ENCODE measurements at places on chromosomes 11 and 22.

DNA sequence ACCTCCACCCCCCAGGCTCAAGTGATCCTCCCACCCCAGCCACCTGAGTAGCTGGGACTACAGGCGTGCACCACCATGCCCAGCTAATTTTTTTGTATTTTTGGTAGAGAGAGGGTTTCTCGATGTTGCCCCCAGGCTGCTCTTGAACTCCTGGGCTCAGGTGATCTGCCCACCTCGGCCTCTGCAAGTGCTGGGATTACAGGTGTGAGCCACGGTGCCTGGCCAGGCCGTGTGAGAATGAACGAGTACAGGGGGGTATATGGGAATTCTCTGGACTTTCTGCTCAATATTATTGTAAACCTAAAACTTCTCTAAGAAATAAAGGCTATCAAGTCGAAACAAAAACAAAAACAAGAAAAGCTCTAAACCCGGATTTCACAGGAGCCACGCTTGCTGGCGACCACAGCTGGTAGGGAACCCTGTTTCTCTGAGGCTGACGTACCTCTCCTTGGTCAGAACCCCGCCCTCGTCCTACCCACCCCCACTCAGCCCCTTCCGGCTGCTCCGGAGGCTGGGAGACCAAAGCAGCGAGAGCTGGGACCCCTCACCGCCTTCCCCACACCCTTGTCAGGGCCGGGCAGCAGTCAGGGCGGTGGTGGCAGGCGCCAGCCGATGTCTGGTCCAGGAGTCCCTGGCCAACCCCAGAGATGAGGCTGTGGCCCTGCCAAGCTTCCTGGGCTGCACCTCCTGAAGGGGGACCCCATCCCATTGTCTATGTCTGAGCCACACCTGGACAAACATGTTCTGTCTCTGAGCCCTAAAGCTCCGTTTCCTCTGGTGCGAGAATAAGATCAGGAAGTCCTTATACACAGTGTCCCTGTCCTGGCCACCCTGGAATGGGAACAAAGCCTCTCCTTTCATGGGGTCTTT lies 52.1 kb downstream of the LINC01488 start:
- no peak overlapping the region for H3K4me3 ChIP-seq
- H3K36me3 ChIP-seq: no peaks in the 10 kb centered on the region
- DNase-seq: no peak
- peaks cover 5% of the 10 kb centered on the region for H3K4me1 ChIP-seq
- peaks cover 6% of the 10 kb centered on the region for H3K27me3 ChIP-seq

DNA sequence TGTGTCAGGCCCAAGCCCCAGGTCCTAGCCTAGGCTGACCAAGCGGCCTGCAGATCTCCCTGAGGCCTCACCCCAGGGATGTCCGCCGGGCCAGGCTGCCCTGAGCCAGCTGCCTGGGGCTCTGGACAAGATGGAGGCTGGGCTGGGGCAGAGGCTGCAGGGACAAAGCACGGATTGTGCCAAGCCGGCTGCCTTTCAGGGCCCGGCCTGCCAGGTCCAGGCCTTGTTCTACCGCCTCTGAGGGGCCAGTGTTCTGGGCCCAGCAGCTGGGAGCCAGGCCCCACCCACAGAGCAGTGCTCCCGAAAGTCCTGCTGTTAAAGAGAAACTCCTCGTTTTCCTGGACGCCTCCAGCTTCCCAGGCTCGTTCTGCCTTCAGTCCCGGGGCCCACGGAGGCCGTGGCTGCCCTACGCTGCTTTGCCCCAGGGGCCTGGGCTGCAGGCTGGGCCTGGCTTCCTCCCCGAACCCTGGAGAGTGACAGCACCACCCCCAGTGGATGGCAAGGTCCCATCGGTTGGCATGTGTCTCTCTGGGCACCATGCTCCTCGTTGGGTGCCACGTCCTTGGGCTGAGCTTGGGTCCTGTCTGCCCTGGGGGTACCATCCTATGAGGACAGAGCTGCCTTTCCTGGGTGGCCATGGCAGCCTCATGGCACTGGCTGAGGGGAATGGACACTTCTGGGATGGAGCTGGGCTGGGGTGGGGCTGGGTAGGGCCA lies 7.6 kb downstream of the BRSK2 start:
- no peak overlapping the region for H3K4me3 ChIP-seq
- no peak overlapping the region for H3K27ac ChIP-seq
- DNase-seq: no peak
- peaks cover 85% of the 10 kb centered on the region for H3K27me3 ChIP-seq

- H3K27ac ChIP-seq: peak overlapping the region; percentile 32
- peaks cover 40% of the 10 kb centered on the region for H3K4me1 ChIP-seq
- no peaks in the 10 kb centered on the region for H3K27me3 ChIP-seq
- H3K36me3 ChIP-seq: peaks cover 57% of the 10 kb centered on the region
- no peak overlapping the region for H3K4me3 ChIP-seq
Measured at GRCh38 chr11:117226388-117227385, 5.2 kb downstream of the PCSK7 start.

DNA sequence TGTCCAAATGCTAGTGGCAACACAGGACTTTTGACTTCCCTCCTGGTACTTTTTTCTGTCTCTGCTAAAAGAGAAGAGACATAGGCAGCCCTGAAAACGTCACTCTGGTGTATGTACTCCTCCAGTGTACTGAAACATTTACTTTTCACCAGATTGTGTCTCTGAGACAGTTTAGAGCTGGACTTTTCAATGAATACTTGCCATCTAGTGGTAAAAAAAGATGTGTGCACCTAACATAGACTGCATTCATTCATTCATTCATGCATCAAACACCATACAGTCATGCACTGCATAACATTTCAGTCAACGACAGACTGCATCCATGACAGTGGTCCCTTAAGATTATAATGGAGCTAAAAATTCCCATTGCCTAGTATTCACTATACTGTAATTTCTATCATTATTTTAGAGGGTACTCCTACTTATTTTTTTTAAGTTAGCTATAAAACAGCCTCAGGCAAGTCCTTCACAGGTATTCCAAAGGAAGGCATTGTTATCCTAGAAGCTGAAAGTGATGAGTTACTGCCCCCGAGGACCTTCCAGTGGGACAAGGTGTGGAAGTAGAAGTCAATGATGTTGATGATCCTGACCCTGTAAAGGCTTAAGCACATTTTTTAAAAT lies 186.2 kb downstream of the SPON1 start:
- no peak overlapping the region for H3K27ac ChIP-seq
- H3K4me3 ChIP-seq: no peak overlapping the region
- no peaks in the 10 kb centered on the region for H3K36me3 ChIP-seq
- H3K27me3 ChIP-seq: peaks cover 35% of the 10 kb centered on the region

DNA sequence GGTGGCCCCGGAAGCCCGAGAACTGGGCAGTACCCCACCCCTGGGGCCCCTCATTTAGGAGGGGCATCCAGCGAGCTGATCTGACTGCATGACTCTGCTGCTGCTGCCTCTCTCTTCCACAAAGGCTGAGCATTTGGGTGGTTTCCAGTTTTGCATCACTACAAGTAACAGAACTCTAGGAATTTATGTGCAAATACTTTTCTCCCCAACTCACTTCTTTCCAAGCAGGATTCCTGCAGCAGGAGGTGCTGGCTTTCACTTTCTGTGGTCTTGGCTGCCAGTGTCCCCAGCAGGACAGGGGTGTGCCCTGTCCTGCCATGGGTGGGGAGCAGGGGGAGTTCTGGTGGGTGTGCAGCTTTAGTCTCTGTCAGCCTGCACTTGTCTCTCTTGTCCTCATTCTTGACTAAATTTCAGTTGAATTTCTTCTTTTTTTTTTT lies 21.2 kb downstream of the UPB1 start:
- no peaks in the 10 kb centered on the region for H3K27me3 ChIP-seq
- H3K4me3 ChIP-seq: no peak overlapping the region
- no peaks in the 10 kb centered on the region for H3K36me3 ChIP-seq

DNA sequence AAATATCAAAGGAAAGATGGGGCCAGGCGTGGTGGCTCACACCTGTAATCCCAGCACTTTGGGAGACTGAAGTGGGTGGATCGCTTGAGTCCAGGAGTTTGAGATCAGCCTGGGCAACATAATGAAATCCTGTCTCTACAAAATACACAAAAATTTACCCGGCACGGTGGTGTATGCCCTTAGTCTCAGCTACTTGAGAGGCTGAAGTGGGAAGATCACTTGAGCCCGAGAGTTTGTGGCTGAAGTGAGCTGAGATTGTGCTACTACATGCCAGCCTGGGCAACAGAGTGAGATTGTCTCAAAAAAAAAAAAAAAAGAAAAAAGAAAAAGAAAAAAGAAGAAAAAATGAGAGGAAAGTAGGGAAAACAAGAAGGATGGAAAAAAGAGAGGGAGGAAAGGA lies 3.8 kb upstream of the TRIM6 start:
- H3K4me1 ChIP-seq: peaks cover 16% of the 10 kb centered on the region
- H3K27ac ChIP-seq: no peak overlapping the region
- DNase-seq: no peak
- no peak overlapping the region for H3K4me3 ChIP-seq
- H3K36me3 ChIP-seq: no peaks in the 10 kb centered on the region
- H3K27me3 ChIP-seq: no peaks in the 10 kb centered on the region

- no peak overlapping the region for H3K4me3 ChIP-seq
- no peak for DNase-seq
- no peaks in the 10 kb centered on the region for H3K4me1 ChIP-seq
- no peak overlapping the region for H3K27ac ChIP-seq
- H3K27me3 ChIP-seq: peaks cover 21% of the 10 kb centered on the region
Measured at GRCh38 chr11:122516686-122517085, 138.8 kb upstream of the UBASH3B start.

DNA sequence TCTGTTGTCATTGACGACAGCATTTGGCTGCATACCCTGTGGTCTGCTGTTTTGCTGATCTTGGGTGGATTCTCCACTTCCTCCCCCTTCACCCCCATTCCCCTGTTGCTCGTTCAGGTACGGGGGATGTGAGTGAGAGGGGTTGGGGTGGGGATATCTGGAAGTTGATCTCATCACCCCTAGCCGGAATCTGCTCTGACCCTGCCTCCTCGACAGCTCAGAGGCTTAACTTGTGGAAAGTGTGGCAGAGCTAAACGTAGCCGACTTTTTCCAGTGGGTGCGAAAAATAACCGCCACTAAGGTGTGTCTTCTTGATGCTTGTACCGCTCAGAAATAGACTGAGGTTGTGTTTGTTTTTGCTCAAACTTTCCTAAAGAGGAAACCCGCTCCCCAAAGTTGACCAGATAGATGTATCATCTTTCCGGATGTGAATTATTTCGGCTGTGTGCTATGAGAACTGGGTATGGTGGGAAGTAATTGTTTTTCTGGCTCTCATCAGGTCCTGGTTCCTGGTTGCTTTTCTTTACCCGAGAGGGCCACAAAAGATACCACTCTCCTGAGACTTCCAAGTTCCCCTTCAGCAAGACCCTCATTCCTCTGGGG lies 6.6 kb downstream of the ZBTB16 start:
- no peaks in the 10 kb centered on the region for H3K27me3 ChIP-seq
- H3K4me1 ChIP-seq: peaks cover 98% of the 10 kb centered on the region
- H3K4me3 ChIP-seq: peak overlapping the region; percentile 100
- DNase-seq: no peak
- H3K36me3 ChIP-seq: peaks cover 88% of the 10 kb centered on the region
- H3K27ac ChIP-seq: peak overlapping the region; percentile 100

- H3K27ac ChIP-seq: no peak overlapping the region
- peaks cover 52% of the 10 kb centered on the region for H3K4me1 ChIP-seq
- H3K27me3 ChIP-seq: no peaks in the 10 kb centered on the region
- H3K36me3 ChIP-seq: no peaks in the 10 kb centered on the region
- no peak for DNase-seq
Measured at GRCh38 chr22:33722816-33723215, 197.5 kb downstream of the LARGE1 start.

- no peak overlapping the region for H3K4me3 ChIP-seq
- DNase-seq: no peak
- no peaks in the 10 kb centered on the region for H3K36me3 ChIP-seq
- H3K27me3 ChIP-seq: no peaks in the 10 kb centered on the region
- no peak overlapping the region for H3K27ac ChIP-seq
- peaks cover 29% of the 10 kb centered on the region for H3K4me1 ChIP-seq
Measured at GRCh38 chr11:11810764-11811726, 30.7 kb upstream of the USP47 start.

DNA sequence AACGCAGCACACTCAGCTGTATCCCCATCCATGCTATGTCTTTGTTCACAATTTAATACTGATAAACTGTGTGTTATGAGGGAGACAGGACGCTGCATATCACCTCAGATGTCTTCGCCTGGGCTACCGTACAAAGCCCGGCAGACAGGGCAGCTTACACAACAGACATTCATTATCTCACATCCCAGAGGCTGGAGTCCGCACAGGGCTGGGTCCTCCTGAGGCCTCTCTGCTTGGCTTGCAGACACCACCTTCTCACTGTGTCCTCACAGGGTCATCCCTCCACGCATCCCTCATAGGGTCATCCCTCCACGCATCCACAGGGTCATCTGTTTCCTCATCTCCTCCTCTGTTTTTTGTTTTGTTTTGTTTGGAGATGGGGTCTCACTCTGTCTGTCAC lies 61.2 kb downstream of the SHANK2 start:
- H3K4me1 ChIP-seq: no peaks in the 10 kb centered on the region
- DNase-seq: no peak
- no peak overlapping the region for H3K4me3 ChIP-seq
- H3K36me3 ChIP-seq: no peaks in the 10 kb centered on the region
- H3K27me3 ChIP-seq: peaks cover 84% of the 10 kb centered on the region
- no peak overlapping the region for H3K27ac ChIP-seq

DNA sequence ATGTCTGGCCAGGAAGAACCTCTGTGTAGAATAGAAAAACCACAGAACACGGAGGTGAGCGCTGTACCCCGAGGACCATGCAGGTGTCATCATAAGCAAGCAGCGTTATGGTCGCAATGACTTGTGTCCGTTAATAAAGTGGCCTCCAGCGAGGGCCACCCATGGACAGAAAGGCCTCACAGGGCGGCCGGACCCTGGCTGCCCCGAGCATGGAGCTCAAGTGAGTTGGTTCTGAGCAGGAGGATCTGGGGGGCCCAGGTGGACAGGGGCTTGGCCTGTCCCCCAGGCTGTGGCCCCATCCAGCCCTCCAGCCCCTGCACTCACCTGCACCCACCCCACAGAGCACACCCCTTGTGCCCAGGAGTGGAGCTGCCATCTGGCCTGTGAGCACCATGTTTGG lies 133.8 kb downstream of the BRD1 start:
- H3K27me3 ChIP-seq: peaks cover 35% of the 10 kb centered on the region
- no peak overlapping the region for H3K27ac ChIP-seq
- H3K4me3 ChIP-seq: no peak overlapping the region
- H3K4me1 ChIP-seq: no peaks in the 10 kb centered on the region

DNA sequence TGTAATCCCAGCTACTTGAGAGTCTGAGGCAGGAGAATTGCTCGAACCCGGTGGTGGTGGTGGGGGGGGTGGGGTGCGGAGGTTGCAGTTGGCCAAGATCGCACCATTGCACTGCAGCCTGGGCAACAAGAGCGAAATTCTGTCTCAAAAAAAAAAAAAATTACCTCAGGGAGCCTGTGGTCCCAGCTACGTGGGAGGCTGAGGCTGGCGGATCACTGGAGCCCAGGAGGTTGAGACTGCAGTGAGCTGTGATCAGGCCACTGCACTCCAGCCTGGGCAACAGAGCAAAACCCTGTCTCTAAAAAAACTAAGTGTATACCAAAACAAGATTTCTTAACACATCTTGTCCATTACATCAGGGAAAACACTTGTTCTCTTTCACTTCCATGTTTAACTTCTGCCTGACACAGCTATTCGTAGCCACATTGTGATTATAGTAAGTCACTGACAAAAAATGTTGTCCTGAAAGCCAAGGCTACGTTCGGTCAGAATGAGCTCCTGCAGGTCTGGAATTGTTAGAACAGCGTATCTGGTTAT lies 1.4 kb downstream of the TMEM80 start:
- peak overlapping the region; percentile 99 for H3K27ac ChIP-seq
- peaks cover 21% of the 10 kb centered on the region for H3K36me3 ChIP-seq
- H3K4me1 ChIP-seq: peaks cover 47% of the 10 kb centered on the region
